COR-L47 (cell line): ENCODE measurements at places on chromosomes 16 and 17.

- no peak for DNase-seq
These were observed 5.9 kb upstream of the SPG7 start for GRCh38 chr16:89502081-89502843.

GRCh38 chr16:6258056-6258455, 1074.6 kb upstream of the RBFOX1 start:
- no peak for DNase-seq

GRCh38 chr17:74744714-74745547, 3.5 kb upstream of the NHERF1 start:
- peak; percentile 17 for DNase-seq

- DNase-seq, result no peak
These were observed 3.2 kb downstream of the HBM start for GRCh38 chr16:169014-169413.

- no peak for DNase-seq
These were observed 19.6 kb upstream of the APPBP2 start for GRCh38 chr17:60545465-60546191.

- no peak for DNase-seq
These were observed 380.3 kb upstream of the MAF start for GRCh38 chr16:79980650-79981521.

DNA sequence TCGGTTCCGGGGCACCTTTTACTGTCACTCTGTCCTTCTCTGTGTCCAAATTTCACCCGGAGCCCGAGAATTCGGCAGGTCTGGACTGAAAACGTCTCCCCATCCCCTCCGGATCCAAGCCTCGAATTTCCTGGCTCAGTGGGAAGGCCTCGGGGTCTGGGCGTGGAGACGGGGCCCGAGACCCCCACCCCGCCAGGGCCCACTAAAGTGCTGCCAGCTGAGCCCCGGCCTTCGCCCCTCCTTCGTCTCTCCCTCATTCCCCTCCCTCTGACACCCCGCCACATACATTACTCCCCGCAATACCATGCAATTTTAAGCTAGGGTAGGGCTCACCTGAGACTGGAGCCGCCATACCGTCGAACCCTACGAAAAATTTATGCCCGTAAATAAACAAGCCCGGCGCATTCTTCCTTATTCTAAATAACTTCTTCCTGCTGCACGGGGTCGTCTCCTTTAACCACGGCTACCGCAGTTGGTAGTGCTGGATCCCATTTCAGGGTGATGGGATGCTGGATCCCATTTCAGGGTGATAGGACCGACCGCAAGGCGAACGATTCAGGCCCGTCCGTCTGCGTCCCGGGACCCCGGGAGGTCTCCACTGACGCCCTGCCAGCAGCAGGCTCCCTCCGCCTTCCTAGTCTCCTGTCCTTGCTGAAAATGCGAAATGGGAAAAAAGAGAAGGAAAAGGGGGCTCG, 4.4 kb upstream of the OR1F1 start:
- DNase-seq, result no peak
